COLO829 (cell line): ENCODE measurements at places on chromosomes 7 and 10.

- no peak for DNase-seq
Measured at GRCh38 chr10:70130878-70131559, 1.6 kb downstream of the AIFM2 start.

DNA sequence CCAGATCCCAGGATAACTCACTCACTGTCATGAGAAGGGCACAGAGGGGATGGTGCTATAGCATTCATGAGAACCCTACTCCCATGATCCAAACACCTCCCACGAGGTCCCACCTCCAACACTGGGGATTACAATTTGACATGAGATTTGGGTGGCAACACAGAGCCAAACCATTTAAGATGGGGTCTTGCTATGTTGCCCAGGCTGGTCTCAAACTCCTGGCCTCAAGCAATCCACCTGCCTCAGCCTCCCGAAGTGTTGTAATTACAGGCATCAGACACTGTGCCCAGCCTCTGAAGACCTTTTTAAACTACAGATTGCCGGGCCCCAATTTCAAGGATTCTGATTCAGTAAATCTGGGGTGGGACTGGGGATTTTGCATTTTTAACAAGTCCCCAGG is 98.5 kb downstream of the BAMBI start:
- no peak for DNase-seq

DNA sequence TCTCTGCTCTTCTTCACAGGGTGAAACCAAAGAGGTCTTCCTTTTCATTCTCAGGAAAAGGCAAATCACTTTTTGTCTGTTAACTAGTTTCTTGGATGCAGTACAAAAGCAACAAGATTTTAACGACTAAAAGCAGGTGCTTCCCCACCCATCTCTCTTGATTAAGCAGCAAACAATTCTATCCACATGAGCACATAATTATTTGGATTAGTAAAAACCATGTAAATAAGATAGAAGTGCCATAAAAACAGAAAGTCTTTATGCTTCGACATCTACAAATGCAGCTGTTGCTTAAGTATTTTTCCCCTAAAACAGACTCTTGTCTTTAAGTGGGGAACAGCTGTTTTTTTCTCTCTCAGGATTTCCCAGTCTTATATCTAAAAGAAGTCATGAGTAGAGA is 37.4 kb downstream of the USP54 start:
- DNase-seq, result no peak

GRCh38 chr7:137146012-137146455 is 197.5 kb downstream of the PTN start:
- DNase-seq, result peak; percentile 41

GRCh38 chr10:6173203-6173602 is 29.5 kb upstream of the PFKFB3 start:
- no peak for DNase-seq

DNA sequence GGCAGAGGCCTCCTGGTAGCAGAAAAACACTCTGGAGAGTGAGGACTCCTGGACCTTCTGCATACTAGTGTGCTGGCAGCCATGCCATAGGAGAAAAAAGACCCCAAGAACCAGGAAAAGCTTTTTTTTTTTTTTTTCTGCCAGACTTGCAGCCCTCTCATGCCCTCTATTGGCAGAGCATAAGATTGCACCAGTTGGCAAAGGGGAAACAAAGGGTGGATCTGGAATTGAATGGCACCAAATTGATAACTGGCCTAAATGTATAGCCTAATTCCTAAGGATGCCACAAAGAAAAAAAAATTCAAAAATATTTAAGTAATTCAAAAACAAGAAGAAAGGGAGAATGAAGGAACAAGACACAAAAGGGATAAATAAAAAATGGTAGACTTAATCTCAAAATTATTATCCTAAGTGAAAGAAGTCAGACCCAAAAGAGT is 112.5 kb upstream of the GHITM start:
- DNase-seq, result no peak

- DNase-seq, result no peak
Measured at GRCh38 chr7:123738808-123739207, 10.0 kb downstream of the WASL start.

- DNase-seq, result no peak
Measured at GRCh38 chr7:30514776-30515175, 10.1 kb upstream of the GGCT start.

GRCh38 chr10:131994435-131994834 is 12.7 kb upstream of the BNIP3 start:
- DNase-seq, result no peak

GRCh38 chr10:102878629-102879028 is 9.4 kb downstream of the AS3MT start:
- DNase-seq, result no peak

DNA sequence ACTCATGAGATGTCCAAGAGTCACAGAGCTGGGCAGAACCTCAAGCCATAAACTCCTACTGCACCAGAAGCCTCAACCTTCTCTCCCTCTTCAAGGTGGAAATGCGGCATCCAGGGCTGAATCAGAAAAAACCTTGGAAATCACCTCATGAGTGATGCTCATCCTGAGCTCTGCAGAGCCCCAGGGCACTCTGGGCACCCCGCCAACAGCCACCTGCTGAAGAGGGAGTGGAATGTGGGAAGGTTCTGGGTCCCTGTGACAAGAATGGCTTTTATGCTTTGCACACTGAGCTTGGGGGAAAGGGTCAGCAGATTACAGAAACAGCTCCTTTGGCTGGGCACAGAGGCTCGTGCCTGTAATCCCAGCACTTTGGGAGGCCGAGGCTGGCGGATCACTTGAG is 18.8 kb downstream of the NUDT1 start:
- DNase-seq, result peak; percentile 45

DNA sequence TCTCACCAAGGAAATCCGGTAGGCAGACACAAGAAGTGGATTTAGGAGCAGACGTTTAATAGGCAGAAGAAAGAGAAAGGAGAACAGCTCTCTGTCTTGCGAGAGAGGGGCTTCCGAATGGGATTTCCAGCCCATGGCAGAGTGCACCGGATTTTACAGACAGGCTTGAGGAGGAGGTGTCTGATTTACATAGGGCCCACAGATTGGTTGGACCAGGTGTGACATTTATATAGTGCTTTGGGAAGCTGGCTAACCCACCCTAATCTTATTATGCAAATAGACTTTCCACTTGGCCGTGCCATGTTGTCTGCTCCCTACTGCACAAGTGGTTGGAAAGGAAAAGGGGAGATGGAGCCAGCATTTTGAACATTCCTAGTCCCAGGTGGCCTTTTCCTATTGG is 57.8 kb downstream of the ANKMY2 start:
- no peak for DNase-seq

- no peak for DNase-seq
Measured at GRCh38 chr7:50088463-50089129, 4.5 kb downstream of the ZPBP start.

DNA sequence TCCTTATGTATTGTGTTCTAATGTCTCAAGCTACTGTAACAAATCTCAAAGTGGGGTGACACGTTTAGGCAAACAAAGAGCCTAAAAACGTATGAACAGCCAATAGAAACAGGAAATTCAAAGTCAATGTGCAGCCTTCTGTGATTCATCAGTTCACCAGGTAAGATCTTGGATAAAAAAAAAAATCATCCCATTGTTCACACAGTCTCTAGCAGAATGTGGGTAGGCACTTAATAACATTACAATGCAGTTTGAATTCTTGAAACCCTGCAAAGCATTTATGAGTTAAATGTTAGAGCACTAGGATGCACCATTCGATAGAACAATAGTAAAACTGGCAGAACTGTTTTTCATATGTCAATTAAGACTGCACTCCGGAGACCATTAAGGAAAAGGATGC is 88.2 kb upstream of the HDAC9 start:
- no peak for DNase-seq

- DNase-seq, result peak; percentile 66
Measured at GRCh38 chr10:5291501-5292195, 73.1 kb upstream of the UCN3 start.

DNA sequence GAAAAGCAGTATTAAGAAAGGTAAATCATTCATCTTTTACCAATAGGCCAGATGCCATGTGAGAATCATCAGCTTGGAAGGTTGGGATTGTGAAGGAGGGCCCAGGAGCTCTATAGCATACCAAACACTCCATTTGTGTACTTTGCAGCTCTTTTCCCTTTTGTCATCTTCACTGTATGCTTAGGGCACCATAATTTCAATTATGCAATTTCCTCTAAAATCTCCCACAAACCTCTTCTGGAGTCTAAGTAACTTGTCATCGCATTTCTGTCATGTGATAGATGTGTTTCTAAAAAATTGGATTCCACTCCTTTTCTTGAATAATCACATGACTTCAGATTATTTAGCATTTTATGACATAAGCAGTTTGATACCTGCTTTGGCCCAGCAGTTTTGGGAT is 17.9 kb downstream of the RPP30 start:
- DNase-seq, result no peak

DNA sequence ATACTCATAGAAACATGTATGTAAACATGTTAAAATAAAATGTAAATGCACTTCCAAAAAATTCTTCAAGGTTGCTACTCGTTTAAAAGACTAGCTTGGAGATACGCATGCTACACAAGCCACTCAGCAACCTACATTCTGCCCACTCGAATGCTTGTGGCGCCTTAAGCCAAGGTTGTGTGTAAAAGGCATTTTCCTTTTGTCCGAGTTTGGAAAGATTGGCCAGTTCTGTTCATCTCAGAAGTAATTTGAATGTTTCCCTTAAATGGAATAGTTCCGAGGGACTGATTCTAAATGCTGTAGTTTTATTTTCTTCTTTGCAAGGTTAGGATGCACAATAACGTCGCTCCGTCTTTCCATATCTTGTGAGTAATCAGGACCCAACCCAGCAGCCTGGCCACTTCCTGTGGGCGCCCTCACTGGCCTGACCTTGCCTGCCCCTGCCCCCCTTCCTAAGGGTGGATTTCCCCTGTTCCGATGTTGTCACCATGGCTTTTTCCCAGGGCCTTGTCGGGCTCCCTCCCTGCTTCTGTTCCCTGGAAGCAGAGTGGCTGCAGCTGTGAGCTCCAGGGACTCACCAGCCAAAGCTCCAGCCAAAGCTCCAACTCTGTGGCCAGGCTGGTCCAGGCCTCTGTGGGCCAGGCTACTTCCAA is 70.6 kb downstream of the PTPRE start:
- no peak for DNase-seq

DNA sequence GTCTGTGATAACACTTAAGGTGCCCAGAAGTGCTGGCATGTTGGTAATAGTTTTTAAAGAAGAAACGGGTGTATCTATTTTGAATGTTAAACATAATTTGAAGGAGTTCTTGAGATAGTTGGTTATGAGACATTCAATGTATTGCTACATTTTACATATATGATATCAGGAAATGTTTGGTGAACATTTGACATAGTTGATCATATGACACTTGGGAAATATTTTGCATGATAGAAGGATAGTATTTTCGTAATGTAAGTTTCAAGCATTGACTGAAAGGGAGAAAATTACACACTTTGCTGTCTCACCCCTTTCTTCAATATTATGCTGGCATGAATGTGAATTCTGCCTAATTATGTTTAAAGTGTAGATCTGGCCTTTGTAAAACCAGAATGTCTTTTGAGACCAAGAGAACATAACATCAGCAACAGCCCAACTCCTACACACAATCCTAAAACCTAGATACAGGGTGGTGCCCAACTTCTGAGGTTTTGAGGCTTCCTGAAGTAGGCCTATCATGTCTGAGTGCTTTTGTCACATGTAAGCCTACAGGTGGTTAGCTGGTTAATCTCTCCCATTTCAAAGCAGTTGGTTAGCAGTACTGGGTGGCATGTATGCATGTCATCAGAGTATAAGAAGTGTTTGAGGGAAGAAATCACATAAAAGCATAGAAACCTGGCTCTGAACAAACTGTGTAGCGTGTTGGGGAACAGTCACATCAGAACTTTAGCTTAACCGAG is 2.1 kb downstream of the ADD3 start:
- DNase-seq, result no peak

DNA sequence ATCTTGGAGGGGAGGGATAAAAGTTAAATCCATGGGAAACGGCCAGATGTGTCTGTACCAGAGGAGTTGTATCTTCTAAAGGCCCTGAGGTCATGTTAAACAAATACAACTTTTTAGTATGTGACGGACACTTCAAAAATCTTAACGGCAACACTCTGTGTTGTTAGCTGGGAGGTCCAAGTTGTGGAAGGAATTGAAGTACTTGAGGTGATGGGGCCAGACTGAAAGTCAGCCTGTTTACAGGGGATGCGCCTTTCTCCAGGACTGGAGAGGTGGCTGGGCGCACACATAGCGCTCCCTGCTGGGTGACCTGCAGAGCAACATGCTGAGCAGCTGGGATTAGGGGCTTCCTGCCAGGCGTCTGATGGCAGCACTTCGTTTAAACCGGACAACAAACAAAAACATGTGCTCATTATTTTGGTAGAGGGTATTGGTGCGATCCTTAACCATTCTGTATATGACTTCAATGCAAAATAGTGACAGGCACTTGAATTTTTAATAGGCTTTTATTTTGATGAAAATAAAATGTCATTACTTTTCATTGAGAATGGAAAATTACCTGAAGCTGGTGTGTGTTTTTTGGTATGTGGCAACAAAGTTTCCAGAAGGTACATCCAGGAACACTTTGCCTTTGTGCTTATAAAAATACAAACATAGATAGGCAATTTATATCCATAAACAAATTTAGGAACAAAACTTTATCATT is 198.2 kb downstream of the MLLT10 start:
- peak; percentile 35 for DNase-seq

GRCh38 chr7:90654718-90655427 is 58.8 kb downstream of the CDK14 start:
- DNase-seq, result no peak

GRCh38 chr10:33746836-33747268 is 412.4 kb upstream of the NRP1 start:
- DNase-seq, result no peak

DNA sequence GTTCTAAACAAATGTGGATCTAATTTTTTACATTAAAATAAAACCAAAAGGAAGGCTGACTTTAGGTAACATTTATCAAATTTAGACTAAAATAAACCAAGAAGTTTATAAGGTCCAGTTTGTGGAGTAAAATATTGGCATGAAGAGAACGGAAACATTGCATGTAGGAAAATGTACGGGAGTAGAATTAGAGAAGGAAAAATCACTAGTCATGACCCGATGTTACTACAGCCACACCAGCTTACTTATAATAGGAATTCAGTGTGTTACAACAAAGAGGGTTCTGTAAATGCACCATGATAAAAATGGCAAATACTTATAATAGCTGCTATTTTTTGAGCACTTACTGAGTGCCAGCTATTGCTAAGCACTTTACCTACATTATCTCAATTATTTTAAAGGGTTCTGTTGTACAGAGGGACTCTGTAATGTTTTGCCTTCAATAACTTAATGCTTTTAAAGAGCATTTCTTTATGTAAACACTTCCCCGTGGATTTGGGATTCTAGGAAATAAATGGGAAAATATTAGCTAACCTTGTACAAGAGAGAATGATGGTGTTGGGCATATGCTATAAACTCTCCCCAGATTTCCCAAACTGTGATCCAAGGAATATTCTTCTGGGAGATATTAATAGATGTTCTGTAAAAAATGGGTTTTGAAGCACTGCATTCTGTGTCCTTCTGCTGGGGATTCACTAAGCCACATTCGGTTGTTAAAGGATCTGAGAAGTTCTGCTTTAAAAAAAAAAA is 296.7 kb downstream of the BBS9 start:
- peak; percentile 69 for DNase-seq
